ENCODE measurements at places on chromosomes 11 and 22.

DNA sequence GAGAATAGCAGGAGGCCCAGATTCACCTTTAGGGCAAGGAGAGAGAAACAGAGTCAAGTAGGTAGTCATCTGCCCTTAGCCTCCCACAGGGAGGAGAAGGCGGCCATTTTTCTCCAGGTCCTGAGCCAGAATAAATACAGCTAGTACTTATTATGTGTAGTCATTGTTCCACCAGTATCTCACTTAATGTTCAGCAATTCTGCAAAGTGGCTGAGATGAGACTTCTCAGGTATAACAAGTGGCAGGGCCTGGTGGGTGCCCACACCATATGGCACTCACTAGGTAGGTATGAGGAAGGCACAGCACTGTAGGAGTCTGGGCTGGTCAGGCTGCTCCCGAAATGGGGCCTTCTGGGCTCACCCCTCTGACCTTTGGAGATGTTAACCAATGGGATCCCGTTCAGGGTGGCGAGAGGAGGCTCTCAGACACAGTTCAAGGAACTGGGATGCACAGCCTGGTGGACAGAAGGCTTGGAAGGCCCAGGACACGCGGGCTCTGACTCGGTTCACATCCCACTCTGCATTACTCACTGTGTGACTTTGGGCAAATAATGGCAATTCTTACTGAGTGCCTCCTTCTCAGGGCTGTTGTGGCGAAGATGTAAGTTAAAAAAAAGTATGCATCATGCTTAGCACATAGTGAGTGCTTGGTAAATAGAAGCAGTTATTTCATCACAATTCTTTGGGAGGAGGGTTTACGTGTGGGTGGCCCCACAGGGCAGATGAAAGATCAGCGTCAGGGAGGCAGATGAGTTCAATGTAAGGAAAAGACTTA, 25.1 kb downstream of the RTN4RL2 start:
- DNase-seq = no peak

DNA sequence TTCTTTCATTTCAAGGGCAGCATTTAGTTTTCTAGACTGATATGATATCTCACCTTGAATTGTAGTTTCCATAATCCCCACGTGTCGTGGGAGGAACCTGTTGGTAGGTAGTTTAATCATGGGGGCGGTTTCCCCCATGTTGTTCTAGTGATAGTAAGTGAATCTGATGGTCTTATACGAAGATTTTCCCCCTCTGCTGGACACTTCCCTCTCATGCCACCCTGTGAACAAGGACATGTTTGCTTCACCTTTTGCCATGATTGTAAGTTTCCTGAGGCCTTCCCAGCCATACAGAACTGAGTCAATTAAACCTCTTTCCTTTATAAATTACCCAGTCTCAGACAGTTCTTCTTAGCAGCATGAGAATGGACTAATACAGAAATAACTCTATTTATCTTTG, 851.1 kb upstream of the FAT3 start:
- no peak for DNase-seq

GRCh38 chr11:32792111-32792947, 2.1 kb downstream of the CCDC73 start:
- no peak for DNase-seq

- no peak for DNase-seq
Measured at GRCh38 chr11:61542024-61542461, 33.5 kb downstream of the LRRC10B start.

DNA sequence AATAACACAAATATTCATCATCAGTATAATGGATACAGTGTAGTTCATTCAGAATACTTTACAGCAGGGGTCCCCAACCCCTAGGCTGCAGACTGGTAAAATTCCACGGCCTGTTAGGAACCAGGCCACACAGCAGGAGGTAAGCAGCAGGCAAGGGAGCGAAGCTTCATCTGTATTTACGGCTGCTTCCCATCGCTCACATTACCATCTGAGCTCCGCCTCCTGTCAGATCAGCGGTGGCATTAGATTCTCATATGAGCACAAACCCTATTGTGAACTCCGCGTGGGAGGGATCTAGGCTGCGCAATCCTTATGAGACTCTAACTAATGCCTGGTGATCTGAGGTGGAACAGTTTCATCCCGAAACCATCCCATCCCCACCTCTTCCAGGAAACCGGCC, 125.1 kb downstream of the SERGEF start:
- no peak for DNase-seq

DNA sequence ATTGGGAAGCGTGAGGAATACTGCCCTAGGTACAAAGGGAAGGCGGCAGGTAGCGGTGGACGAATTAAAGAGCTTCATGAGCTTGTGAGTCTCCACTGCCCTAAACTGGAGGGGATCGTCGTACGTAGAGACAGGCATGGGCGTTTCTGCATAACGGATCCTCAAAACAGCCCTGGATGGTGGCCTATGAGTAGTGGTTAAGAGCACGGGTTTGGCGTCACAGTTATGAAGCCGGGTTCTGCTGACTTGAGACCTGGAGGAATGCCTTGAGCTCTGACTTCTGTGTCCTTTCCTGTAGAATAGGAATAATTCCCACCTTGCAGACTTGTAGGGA, 335 bp downstream of the TMEM138 start:
- DNase-seq = no peak

DNA sequence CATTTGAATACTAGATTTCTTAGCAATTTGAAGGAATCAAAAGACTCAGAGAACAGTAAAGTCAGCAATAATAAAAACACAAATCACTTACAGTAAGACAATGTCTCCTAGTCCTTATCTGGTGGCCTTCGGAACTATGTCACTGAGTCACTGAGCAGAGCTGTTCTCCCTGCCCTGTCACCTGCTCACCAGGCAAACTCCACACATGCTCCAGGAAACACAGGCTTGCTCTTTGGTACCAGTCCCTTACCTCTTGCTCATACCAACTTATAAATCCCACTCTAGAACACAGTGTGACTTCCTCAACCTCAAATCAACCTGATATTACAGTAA, 81.1 kb upstream of the CHRM4 start:
- no peak for DNase-seq

- DNase-seq = no peak
Measured at GRCh38 chr11:107676336-107677057, 35.4 kb downstream of the SLN start.

Data from AG04449 (cell line).